ENCODE measurements at places on chromosomes 6 and 20.

DNA sequence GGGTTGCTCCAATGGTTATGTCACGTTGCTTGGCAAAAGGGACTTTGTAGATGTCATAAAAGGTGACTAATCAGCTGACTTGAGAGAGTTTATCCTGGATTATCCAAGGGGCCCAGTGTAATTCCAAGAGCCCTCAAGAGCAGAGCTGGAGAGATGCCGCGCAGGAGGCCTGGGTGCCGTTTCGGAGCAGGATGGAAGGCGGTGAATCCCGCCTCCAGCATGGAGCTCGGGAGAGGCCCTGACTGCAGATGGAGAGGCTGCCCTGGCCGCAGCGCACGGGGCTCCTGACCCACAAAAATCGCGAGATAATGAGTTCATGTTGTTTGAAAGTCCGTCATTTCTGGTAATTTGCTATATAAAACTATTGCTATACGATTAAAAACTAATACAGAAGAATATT, 219.8 kb downstream of the ZDHHC14 start:
- DNase-seq = no peak

DNA sequence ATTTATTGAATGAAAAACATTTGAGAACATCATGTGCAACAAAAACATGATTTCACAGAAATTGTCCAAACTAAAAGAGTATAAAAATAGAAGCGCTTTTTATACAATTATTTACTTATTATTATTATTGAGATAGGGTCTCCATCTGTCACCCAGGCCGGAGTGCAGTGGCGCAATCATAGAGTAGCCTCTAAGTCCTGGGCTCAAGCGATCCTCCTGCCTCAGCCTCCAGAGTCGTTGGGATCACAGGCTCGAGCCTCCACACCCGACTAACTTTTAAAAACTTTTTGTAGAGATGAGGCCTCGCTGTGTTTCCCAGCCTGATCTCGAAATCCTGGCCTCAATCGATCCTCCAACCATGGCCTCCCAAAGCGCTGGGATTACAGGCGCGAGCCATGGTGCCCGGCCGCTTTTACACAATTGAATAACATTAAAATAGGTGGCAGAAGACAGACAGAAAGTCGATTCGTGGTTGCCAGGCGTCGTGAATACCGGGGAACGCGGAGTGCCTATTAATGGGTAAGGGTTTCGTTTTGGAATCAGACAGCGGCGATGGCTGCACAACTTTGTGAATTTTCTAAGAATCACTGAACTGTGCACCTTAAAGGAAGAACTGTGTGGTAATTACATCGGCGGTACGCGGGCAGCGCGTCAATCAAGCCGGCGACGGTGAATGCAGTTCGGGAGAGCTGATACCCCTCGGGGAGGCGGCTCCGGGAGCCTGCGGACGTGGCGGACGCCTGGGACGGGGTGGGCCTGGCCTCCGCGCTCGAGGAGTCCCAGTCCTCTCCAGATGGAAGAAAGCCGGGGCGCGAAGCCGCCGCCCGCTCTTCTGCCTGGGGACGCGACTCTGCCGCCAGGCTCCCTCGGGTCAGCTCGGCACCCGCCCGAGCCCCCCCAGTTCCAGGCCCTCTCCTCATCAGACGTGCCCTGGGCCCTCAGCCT, 807 bp downstream of the TBC1D20 start:
- DNase-seq = peak; percentile 39

- DNase-seq = no peak
Measured at GRCh38 chr20:2756056-2756611, 44.3 kb downstream of the CPXM1 start.

GRCh38 chr6:160198606-160199211, 59.9 kb downstream of the SLC22A2 start:
- no peak for DNase-seq

DNA sequence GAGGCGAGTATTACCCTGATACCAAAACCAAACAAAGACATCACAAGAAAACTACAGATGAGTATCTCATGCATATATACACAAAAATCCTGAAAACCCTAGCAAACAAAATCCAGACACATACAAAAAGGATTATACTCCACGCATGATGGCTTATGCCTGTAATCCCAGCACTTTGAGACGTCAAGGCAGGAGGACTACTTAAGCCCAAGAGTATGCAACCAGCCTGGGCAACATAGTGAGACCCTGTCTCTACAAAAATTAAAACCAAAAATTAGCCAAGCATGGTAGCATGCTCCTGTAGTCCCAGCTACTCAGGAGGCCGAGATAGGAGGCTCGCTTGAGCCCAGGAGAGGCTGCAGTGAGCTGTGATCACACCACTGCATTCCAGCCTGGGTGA, 32.4 kb downstream of the TRPC4AP start:
- no peak for DNase-seq

GRCh38 chr6:30322527-30323501, 3.9 kb upstream of the TRIM39 start:
- DNase-seq = peak; percentile 13

GRCh38 chr6:98847416-98847778, 13.0 kb downstream of the POU3F2 start:
- DNase-seq = no peak

DNA sequence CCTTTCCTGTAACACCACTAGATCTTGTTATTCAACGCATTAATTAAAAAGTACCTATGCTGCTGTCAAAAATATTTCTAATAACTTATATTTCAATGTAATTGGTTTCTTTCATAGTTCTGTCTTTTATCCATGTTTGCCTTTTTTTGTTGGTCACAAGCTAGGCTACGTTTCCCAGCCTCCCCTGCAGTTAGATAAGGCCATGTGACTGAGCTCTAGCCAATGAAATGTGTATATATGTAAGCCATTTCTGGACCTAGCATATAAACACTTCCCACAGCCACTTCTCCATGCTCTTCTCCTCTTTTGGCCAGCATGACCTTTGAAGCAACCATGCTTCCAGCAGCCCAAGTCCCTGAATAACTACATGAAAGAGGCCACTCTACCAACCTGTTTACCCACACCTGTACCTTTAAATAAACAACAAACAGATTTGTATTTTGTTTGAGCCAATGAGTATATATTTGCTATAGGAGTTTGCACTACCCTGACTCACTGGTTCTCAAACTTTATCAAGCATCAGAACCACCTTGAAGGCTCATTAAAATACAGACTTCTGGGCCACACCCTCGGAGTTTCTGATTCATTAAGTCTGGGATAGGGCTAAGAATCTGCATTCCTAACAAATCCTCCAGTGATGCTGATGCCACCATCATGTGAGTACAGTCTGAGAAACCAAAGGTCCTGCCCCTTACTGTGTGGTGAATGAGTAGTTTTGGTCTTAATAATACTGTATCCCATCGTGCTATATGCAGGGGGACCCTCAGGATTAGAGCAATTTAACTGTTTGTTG, 45.6 kb upstream of the BEND6 start:
- DNase-seq = no peak

DNA sequence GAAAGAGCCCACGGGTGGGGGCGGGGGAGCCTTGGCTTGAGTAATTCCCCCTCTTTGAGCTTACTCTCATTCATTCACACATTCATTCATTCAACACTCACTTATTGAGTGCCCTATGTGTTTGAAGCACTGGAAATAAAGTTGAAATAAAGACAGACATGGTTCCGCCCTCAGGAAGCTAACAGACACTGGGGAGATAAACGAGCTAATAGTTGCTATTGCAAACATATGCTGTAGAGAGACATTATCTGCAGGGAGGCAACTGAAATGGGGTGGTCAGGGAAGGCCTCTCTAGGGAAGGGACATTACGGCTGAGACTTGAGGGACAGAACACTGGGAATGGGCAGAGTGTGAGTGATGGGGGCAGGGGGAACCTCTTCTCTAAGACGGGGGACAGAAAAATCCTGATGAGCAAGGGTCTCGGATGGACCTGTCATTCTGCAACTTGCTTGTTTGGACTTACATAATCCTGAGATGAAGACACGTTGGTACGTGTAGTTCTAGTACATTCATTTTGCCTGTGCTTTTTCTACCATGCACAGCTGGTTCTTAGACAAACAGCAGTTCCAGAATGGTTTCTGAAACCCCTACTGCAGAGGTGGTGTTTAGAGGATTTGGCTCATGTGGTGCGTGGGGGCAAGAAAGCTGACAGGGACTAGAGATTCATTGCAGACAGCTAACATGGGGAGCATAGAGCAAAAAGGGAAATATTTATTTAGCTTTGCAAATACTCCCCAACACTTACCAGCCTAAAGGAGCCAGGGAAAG, 71.1 kb upstream of the BLCAP start:
- DNase-seq = no peak

DNA sequence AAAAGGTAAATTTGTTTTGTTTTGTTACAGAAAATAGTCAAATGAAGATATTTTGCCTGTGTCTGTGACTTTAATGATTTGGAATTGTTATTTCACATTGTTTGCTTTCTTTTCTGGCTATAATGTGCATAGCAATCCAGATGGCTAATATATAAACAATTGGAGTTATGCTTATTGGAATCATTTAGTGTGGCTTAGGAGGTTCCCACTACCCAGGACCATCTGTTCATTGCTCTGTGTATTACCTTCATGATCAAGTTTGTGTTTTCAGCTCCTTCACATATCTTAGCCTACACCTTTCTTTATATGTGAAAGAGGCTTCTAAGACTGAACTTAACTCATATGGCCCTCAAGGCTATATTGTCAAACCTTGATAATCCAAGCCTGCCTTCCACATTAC, 232.9 kb downstream of the BCKDHB start:
- no peak for DNase-seq

GRCh38 chr20:47231382-47232039, 125.0 kb downstream of the ZMYND8 start:
- no peak for DNase-seq

DNA sequence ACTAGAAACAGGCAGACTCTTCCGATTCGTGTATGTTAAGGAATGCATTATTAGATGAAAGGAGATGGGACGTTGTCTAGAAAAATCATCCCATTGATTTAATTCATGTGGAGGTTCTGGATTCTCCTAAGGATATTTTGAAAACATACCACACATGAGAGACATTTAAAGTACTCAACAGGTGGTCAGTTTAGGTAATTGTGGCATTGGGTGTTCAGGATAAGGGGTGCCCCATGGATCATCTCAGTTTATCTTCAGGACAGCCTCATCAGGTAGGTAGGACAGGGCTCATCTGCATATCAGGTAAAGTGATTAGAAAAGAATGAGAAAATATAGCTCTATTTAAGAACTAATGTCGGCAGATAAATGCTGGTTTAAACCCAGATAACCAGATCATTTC, 15.9 kb upstream of the PDE10A start:
- no peak for DNase-seq

- DNase-seq = no peak
Measured at GRCh38 chr6:169144356-169144755, 109.3 kb downstream of the THBS2 start.

DNA sequence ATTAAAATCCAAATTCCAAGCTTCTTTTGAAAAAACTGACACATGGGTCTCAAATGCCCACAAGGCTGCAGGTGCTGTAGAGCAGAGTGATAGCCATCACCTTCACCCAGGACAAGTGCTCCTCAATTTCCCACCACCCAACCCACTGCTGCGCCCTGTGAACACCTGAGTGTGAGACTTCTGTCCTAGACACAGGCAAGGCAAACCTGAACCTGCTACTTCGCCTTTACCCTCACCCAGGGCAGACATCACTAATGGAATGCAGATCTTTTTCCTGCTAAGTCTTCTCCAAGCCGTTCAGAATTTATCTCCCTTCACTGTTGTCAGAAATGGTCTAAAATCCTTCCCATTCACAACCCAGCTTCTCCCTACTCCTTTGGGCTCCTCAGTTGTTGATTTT, 65.9 kb downstream of the PREX1 start:
- no peak for DNase-seq

- no peak for DNase-seq
Measured at GRCh38 chr6:88141561-88142296, 24.4 kb downstream of the CNR1 start.

DNA sequence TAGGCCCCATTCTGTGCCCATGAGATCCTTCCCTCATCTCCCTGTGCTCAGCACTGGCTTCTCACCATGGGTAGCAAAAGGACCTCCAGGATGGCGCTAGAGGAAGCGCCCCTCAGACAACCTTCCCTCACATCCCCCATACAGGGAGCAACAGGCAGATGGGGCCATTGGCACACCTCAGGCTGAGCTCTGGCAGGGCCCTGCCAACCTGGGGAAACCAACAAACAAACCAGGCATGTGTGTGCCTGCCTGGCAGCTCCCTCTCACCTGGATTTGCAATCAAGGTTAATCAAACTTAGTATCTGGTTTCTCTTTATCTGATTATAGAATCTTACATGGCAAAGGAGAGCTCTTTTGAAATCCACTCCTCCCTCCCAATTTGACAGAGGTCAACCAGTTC, 134.9 kb downstream of the SLC23A2 start:
- DNase-seq = no peak

DNA sequence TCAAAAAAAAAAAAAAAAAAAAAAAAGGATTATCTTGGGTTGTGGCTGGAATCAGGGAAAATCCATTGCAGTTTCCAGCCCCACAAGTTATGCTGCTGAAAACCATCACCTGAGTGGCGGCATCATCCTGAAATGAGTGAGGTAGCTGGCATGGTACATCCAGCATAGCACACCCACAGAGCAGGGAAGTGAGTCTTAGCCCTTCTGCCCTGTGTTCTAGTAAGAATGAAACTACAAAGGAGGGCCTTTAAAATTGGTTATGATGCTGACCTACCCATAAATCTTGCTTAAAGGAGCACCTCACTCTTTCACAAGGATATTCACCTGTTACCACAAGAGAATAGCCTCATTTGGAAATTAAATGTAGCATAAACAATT, 119.2 kb downstream of the NFATC2 start:
- no peak for DNase-seq

- DNase-seq = no peak
Measured at GRCh38 chr6:42786525-42786985, 4.7 kb downstream of the BICRAL start.

- DNase-seq = no peak
Measured at GRCh38 chr6:150322466-150322871, 46.3 kb upstream of the IYD start.

GRCh38 chr6:6002005-6002847, 4.5 kb downstream of the NRN1 start:
- no peak for DNase-seq

DNA sequence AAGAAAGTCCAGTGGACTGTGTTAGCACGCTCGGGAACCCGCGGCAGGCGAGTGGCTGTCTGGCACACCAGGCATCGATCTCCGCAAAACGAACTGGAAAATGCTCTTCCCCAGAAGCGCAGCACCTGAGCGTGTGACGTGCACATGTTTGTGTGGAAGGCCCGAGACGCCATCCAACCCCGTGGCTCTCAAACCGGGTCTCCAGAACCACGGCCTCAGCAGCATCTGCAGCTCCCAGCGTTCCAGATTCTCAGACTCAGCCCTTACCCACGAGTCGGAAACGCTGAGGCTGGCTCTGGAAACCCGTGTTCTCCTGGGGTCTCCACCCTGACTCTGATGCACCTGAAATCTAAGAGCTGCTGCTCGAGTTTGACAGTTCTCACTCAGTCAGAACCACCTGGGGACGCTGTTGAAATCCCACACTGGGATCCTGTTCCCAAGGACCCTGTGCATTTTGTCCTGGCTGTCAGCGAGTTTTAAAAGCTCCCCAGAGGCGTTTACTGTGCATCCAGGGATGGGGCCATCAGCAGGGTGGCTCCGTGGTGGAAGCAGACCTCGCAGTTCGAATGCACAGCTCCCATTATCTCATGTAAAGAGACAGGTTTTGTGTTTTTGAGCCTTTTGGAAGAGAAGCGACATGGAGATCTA, 69.0 kb downstream of the DLL1 start:
- no peak for DNase-seq

GRCh38 chr6:12595161-12595811, 121.3 kb upstream of the PHACTR1 start:
- DNase-seq = no peak
